ENCODE measurements at places on chromosomes 5 and 9.
A peak's percentile ranks its signal among the peaks of the same experiment; 100 is the strongest.

DNA sequence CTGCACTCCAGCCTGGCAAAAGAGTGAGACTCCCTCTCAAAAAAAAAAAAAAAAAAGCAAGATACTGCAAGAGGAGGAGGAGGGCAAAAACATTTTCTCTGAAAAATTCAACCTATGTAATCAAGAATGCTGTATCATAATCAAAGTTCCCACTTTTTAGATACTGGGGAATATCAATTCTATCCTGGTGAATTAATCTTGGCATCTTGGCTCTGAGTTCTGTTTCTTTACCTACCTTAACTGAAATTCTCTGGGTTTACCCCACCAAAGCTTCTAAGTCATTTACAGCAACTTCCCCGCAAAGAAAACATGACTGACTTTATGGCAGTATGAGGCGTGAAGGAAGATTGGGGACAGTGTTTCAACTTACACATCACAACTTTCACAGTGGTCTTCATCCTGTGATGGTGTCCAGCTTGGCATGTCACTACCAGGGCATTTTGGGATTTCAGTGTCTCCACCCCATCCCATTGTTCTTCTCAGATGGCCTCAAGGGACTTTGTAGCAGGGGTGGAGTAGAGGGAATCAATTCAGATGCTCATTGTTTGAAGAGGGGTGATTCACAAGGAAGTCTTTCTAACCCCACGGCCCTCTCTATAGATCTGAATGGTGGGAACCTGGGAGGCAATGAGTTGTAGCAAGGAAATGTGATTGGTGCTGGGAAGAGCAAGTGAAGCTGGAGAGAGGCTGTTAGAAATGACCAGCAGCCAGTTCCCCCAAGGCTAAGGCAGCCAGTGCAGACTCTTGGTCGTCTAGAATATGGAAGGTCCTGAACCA lies 130.5 kb downstream of the SCAMP1 start:
- no peak for DNase-seq

DNA sequence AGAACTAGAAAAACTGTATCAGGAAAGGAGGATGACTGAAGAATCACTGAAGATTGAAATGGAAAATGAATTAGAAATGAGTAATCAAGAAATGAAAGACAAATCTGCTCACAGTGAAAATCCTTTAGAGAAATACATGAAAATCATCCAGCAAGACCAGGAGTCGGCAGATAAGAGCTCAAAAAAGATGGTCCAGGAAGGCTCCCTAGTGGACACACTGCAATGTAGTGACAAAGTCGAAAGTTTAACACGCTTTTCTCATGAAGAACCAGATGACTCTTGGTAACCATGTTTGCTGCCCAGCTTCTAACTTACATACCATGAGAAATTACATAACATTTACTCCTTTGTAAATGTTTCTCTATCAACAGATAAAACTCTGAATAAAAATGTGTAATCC lies 37.1 kb downstream of the CPLANE1 start:
- DNase-seq, result no peak

DNA sequence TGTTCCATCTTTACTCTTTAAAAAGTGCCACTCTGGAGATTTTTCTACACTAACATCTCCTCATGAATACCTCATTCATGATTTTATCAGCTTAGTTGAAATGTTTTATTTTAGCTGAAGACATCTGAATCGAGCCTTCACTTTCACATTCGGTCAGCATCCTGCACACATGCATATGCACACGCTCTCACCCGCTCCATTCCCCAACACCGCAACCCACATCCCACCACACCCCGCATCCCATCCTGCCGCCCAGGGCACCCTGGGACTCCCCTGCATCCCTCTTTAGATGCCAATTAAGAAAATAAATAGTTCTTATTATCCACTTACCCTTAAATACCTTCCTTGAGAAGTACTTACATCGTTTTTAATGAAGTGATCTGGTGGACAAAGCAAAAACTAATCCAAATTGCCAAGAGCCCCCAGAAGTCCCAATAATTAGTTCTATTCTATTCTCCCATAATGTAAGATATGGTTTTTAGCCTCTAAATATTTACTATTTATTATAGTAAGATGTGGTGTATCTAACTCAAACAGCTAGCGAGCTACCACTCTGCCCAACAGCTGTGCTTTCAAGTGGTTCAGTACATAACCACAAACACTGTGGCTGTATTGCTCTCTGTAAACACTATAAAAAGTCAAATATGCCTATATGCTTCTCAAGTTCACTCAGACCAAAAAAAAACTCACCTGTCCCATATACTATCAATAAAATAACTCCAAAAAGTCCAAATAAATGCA lies 38.2 kb downstream of the GZMK start:
- peak; percentile 42 for DNase-seq

GRCh38 chr5:39599721-39600431 lies 175.1 kb upstream of the DAB2 start:
- DNase-seq, result no peak

DNA sequence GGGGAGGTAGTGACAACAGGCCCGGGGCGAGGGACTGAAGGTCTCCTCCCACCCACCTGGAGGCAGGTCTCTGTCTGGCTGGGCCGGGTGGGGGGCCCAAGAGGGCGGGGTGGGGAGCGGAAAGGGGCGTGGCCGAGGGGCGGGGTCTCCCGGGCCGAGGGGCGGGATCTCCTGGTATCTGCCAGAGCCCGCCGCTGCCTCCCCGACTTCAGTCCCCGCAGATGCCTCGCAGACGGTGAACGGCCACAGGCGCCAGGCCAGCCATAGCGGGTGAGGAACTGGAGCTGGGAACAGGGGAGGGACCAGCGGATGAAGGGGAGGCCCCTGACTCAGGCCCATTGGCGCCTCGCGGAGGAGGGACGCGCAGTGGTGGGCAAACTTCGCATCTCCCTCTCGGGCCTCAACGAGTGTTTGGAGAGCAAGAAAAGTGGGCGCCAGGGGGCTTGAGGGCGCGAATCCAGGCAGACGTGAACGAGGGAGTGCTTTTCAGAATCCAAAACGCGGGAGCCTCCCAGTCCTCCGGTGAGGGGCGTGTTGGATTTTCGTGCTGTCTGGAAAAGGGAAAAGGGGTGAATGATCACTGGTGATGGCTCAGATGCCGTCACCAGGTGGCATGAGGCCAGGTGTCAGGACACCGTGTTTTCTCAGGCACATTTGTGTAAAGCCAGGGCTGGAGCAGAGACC lies at the start of gene ADGRD2:
Gene ADGRD2 (plus strand): TSS at position 211 of the 684 bp plus-strand sequence. CDS start 1,216 bp downstream, outside the sequence.
- no peak for DNase-seq

DNA sequence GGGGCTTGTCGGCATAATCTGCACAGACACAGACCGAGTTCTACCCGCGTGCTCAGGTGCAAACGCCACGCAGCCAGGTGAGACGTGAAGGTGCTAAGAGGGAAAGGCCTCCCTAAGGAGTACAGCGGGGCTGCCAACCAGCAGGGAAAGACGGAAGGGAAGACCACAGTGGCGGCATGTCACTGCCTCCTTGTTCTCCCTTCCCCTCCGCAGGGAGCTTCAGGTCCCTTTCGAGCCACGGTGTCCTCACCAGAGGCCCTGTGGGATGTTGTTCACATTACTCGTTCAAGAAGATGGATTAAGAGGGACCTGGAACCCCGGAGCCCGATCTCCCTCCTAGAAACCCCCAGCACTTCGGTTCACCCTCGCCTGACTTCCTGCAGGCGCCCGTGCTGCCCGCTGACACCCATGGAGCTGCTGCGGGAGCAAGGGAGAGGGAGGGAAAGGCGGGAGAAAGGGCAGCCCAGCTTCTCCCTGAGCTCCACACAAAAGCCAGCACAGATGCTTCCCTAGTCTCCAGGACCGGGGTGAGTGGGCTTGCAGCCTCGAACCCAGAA lies 686 bp downstream of the BRD9 start:
- DNase-seq, result no peak

DNA sequence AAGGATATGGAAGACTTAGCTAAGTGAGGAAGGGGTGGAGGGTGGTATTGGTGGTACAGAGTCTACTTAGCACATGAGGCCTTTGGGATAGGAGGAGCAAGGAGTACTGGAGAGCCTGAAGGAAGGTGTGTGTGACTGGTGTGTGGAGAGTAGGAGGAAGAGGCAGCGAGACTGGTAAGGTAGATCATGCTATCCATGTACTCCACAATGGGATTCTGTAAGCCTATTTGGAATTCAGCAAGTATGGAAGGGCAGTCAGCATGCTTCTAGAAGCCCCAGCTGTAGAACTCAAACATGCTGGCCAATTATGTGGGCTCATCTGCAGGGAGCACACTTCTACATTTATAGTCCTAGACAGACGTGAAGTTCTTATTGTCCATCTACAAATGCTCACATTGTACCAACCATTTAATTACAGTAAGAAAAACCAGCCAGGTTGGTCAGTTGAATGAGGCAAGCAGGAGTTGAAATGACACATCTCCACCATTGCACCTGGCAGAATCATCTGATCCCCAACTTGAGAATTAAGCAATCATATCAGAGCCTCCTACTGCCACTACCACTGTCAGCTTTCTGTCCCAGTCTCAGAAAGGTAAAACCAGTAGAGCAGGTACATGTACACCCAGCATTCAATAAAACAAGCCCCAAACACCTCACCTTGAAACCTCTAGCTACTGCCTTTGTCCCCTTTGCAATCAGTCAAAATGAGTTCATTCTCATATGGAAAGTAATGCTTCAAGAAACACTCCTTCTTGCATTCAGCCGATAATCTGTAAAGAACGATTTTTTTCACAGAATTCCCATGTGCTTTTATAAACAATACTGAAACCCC lies 60.9 kb upstream of the GLRX start:
- no peak for DNase-seq

DNA sequence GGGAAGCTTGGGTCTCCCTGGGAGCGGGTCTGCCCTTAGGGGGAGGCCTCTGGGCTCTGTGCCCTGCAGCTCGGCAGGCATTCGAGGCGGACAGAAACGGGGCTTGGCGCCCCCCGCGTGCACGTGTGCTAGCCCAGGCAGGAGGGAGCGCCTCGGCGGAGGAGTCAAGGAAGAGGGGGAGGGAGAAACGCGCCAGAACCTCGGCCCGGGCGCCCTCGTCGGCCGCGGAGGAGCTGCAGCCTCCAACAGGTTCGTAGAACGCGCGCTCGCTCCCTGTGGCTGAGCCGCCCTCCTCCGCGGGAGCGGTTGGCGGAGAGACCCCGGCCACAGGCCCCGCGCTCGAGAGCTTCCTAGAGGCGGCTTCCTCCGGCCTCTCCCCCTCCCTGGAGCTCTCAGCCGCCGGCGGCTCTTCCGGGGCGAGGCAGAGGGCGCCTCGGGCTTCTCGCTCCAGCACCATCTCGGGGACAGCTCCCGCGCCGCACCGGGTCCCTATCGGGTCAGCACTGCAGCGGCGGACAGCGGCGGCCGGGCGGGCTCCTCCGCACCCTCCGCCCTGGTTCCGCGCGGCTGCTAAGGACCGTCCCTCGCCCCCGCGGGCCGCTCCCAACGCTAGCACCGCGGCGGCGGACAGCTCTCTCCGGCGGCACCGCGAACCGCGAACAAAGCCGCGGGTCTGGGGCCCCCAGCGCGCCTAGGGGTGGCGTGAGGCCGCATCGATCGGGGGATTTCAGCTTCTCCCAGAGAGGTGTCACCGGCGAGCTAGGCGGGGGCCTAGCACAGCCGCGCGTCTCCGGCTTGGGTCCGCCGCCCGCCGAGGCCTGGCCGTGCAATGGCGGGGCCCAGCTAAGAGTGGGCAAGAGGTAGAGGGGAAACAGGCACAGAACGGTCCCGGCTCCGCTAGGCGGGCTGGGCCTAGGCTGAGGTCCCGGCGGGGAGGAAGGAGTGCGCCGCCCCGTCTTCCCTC lies 74.6 kb upstream of the CPLX2 start:
- DNase-seq, result peak; percentile 71

GRCh38 chr5:66891184-66891925 lies 295.2 kb downstream of the MAST4 start:
- DNase-seq, result no peak

Measured in T-cell (primary cell).